8988T (cell line): ENCODE measurements at places on chromosomes 12 and 14.

DNA sequence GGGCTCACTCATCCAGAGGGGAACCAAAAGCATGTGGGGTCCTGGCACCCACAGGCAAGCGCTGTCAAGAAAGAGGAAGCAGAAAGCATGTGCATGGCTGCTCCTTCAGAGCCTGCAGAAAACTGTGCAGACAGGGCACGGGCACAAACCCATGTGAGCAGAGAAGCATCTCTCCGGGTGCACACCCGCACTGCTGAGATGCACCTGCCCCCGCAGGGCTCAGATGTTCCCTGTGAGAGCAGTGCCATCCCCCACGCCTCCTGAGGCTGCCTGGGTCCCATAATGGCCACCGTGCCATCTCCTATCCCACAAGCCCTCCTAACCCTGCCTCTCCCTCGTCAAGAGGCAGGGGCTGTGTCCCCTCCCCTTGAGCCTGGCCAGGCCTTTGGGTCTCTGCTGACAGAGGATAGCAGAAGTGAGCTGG lies 32.3 kb upstream of the INF2 start:
- no peak for DNase-seq

- DNase-seq, result no peak
Observed at GRCh38 chr12:73589220-73589619, 948.4 kb upstream of the ATXN7L3B start.

DNA sequence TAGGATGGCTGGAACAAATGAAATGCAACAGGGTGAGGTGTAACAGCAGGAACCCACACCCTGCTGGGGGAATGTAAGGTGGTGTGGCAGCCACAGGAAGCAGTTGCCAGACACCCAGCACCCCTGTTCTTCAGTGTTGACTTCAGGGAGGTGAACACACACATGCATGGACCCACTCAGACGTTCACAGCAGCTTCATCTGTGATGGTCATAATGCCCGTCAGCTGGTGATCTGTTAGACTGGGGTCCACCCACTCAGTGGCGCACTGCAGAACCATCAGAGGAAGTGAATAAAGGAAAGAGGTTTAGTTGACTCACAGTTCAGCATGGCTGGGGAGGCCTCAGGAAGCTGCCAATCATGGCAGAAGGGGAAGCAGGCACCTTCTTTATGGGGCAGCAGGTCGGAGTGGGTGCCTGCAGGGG lies 22.7 kb upstream of the TEX22 start:
- DNase-seq, result no peak

- no peak for DNase-seq
Observed at GRCh38 chr14:38206689-38207376, 871 bp upstream of the SSTR1 start.

DNA sequence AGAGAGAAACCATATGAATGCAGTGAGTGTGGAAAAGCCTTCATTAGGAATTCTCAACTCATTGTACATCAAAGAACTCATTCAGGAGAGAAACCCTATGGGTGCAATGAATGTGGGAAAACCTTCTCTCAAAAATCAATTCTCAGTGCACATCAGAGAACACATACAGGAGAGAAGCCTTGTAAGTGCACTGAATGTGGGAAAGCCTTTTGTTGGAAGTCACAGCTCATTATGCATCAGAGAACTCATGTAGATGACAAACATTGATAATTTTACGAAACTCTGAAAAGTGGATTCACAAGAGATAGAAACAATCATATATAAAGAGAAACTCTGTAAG lies 22.9 kb downstream of the ZNF268 start:
- DNase-seq, result no peak
